ENCODE measurements at places on chromosomes 6 and 20. TPM values are rescaled to one million over a fixed set of nuclear protein-coding genes. Genes with fewer than 3 reads are reported as not detected.

The SLC17A1 gene
- not detected for total RNA-seq

The KIF25 gene
- not detected for total RNA-seq

The SENP6 gene
- total RNA-seq, result 108 TPM

The CALHM6 gene
- total RNA-seq, result not detected

The HCRTR2 gene
- not detected for total RNA-seq

The RRAGD gene
- 20.2 TPM for total RNA-seq

The CLVS2 gene
- not detected for total RNA-seq

The BCAS1 gene
- not detected for total RNA-seq

The KHDC1L gene
- total RNA-seq, result not detected

The XKR7 gene
- not detected for total RNA-seq

The TINAG gene
- not detected for total RNA-seq

The SLC23A2 gene
- total RNA-seq, result 15.6 TPM

The ADGRB3 gene
- total RNA-seq, result 3.9 TPM

The MYMX gene
- total RNA-seq, result not detected

The ID1 gene
- 461 TPM for total RNA-seq

The LPA gene
- total RNA-seq, result not detected

The DEFB132 gene
- not detected for total RNA-seq

The PRPF6 gene
- total RNA-seq, result 53.7 TPM

The STMND1 gene
- total RNA-seq, result not detected

The COX4I2 gene
- total RNA-seq, result 40.9 TPM

The RAET1G gene
- total RNA-seq, result not detected

The C20orf141 gene
- total RNA-seq, result not detected

The TRDN gene
- total RNA-seq, result not detected

The SSR1 gene
- total RNA-seq, result 40.7 TPM

The RNF217 gene
- total RNA-seq, result 26.8 TPM

The DAAM2 gene
- 286 TPM for total RNA-seq

The PNISR gene
- 53.6 TPM for total RNA-seq

The C6orf15 gene
- total RNA-seq, result not detected

The CST2 gene
- total RNA-seq, result not detected

The PACRG gene
- not detected for total RNA-seq

The TRMT11 gene
- 13.3 TPM for total RNA-seq

The CRISP3 gene
- not detected for total RNA-seq

The ETV7 gene
- not detected for total RNA-seq

The PLA2G7 gene
- not detected for total RNA-seq

The HLA-DPA1 gene
- total RNA-seq, result 63.7 TPM

The RBM24 gene
- 4.7 TPM for total RNA-seq

The VGLL2 gene
- total RNA-seq, result not detected

The ZKSCAN8 gene
- total RNA-seq, result 27.7 TPM

The PAX1 gene
- not detected for total RNA-seq

The COL12A1 gene
- 146 TPM for total RNA-seq

The LAMP5 gene
- total RNA-seq, result not detected

The LAMA2 gene
- total RNA-seq, result 169 TPM

The ZC3H12D gene
- 1.3 TPM for total RNA-seq

The NEDD9 gene
- total RNA-seq, result 37.5 TPM

The TRIM40 gene
- total RNA-seq, result not detected

The ADGRG6 gene
- 14.4 TPM for total RNA-seq

The NMBR gene
- total RNA-seq, result not detected

The TRIM31 gene
- not detected for total RNA-seq

The DLK2 gene
- total RNA-seq, result not detected

The SLC26A8 gene
- not detected for total RNA-seq
